Endodermal cell (in vitro differentiated cells): ENCODE measurements at places on chromosomes 4 and X. TPM values are rescaled to one million over a fixed set of nuclear protein-coding genes. Genes with fewer than 3 reads are reported as not detected.

GRCh38 chrX:97367125-97367524 is 483.4 kb downstream of the RPA4 start:
- no peaks in the 10 kb centered on the region for H3K36me3 ChIP-seq
- no peak for DNase-seq
- no peaks in the 10 kb centered on the region for H3K4me1 ChIP-seq
- no peak overlapping the region for H3K4me3 ChIP-seq

DNA sequence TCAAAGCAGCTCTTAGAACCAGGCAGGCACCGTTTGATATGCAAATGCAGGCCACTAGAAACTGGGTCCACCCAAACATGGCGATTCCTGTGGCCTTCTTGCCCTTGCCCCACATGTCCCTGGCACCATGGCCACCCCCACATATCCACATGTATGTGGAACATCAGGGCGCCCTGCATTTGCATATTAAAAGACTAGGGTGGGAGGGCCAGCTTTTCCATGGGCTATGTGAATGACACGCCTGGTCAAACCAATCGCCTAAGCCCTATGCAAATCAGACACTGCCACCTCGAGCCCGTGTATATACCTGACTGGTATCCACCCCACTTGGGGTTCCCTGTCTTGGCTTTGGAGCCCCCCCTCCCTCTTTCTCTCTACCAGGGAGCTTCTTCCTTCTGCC is 107.0 kb downstream of the ABLIM2 start:
- H3K36me3 ChIP-seq = no peaks in the 10 kb centered on the region
- no peak overlapping the region for H3K27ac ChIP-seq
- DNase-seq = peak; percentile 67
- H3K4me1 ChIP-seq = no peaks in the 10 kb centered on the region

DNA sequence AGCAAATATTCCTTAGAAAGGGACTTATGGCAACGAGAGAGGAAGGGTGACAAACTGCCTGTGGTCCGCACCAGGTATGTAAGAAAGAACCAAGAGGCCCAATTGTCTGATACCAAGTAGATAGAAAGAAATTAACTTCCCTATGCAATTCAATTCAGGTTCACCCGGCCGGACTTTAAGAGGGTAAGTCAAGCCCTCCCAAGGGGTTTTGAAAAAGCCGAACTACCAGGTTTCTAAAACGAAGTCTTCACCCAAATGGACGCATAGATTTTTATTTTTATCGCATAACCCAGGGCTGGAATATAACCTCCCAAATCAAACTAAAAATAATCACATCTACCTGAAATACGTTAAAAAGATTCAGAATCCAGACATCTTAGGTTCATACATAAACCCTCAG is 1.6 kb upstream of the MAB21L2 start:
- DNase-seq = no peak
- peaks cover 2% of the 10 kb centered on the region for H3K4me1 ChIP-seq
- no peak overlapping the region for H3K27ac ChIP-seq
- no peaks in the 10 kb centered on the region for H3K36me3 ChIP-seq
- peak overlapping the region; percentile 77 for H3K4me3 ChIP-seq

The FAT1 gene
- 56.6 and 66.6 TPM in 2 replicates for total RNA-seq

The NXF2 gene
- total RNA-seq = 0.52 to 0.62 TPM in 2 of 3 replicates, not detected in the other

The SGMS2 gene
- 0.11 to 0.27 TPM in 2 of 3 replicates, not detected in the other for total RNA-seq

The TLR3 gene
- total RNA-seq = not detected in 3 replicates
